ENCODE measurements at places on chromosomes 5 and 9. TPM values are rescaled to one million over a fixed set of nuclear protein-coding genes. Genes with fewer than 3 reads are reported as not detected.

Gene NUTM2G
- total RNA-seq: not detected

Gene EQTN
- not detected for total RNA-seq

Gene ORM1
- not detected for total RNA-seq

Gene SLC4A9
- not detected for total RNA-seq

Gene ANKRD34B
- total RNA-seq: not detected

Gene KCNN2
- total RNA-seq: 0.43 TPM

Gene NSG2
- not detected for total RNA-seq

Gene CXCL14
- 0.37 TPM for total RNA-seq

Data from smooth muscle cell of bladder (primary cell).